ENCODE measurements at places on chromosomes 11 and 22.
A peak's percentile ranks its signal among the peaks of the same experiment; 100 is the strongest.

DNA sequence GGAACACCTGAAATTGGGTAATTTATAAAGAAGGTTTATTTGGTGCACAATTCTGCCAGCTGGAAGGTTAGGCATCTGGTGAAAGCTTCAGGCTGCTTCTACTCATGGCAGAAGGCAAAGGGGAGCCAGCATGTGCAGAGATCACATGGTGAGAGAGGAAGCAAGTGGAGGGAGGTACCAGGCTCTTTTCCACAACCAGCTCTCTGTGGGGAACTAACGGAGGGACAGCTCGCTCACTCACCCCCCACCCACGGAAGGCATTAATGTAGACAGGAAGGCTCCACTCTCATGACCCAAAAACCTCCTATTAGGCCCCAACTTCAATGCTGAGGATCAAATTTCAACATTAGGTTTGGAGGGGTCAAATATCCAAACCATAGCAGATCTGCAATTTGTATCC lies 75.6 kb upstream of the ARHGAP32 start:
- DNase-seq, result no peak

DNA sequence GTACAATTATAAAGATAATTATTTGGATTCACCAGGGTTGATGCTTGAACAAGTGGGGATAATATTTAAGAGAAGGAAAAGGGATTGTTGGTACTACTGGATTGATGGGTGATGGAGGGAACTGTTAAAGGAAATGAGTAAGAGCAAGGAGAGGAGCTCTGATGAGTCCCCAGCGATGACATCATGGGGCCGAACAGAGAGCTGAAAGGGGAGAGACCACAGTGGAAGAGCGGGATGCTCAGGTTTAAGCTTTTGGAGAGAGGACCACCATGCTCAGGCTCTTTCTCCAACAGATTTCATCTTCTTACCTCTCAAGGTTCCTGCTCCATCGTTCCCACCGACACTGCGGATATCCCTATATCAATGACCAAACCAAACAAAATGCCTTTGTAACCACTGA lies 568.7 kb downstream of the ETS1 start:
- DNase-seq, result no peak

GRCh38 chr11:102603091-102603490 lies 22.0 kb downstream of the MMP20 start:
- no peak for DNase-seq

GRCh38 chr11:102187416-102188151 lies 77.3 kb downstream of the YAP1 start:
- no peak for DNase-seq

DNA sequence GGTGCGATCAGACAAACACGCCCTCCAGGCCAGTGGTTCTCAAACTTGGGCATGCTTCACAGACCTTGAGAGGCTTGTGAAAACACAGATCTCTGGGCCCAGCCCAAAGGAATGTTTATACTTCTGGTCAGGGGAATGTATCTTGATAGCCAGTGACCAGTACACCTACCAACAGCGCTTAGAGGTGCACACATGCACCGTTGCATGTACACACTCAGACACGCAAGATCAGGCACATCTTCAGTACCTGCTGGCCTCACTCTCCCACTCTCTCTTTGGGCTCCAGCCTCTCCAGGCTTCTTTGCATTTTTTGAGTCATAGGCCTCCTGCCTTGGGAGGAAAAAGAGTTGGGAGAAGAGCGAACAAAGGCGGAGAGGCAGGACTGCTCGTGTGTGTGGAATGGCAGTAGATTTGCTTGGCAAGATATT lies 11.7 kb upstream of the FXYD6 start:
- DNase-seq, result no peak

GRCh38 chr22:42889304-42889703 lies 32.2 kb upstream of the ARFGAP3 start:
- DNase-seq, result no peak

DNA sequence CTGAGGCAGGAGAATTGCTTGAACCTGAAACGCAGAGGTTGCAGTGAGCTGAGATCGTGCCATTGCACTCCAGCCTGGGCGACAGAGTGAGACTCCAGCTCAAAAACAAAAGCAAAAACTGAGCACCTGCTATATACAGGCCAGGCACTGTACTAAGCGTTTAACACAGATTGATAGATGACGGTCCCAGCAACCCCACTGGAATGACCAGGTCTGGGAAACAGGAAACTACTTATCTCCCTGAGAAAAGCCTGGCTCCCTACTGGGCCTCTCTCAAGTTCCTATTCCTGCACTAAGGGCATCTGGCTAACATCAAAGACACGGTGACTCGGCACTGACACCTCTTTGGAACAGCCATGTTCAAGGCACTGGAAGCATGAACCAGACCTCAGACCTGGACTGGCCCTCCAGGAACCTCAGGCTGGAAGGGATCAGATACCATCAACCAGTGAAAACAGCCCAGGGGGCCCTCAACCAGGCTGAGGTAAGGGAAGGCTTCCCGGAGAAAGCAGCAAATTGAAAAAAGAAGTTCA lies 16.6 kb downstream of the ARAP1 start:
- DNase-seq, result no peak

GRCh38 chr22:50363166-50363802 lies 20.2 kb downstream of the PPP6R2 start:
- DNase-seq, result no peak

DNA sequence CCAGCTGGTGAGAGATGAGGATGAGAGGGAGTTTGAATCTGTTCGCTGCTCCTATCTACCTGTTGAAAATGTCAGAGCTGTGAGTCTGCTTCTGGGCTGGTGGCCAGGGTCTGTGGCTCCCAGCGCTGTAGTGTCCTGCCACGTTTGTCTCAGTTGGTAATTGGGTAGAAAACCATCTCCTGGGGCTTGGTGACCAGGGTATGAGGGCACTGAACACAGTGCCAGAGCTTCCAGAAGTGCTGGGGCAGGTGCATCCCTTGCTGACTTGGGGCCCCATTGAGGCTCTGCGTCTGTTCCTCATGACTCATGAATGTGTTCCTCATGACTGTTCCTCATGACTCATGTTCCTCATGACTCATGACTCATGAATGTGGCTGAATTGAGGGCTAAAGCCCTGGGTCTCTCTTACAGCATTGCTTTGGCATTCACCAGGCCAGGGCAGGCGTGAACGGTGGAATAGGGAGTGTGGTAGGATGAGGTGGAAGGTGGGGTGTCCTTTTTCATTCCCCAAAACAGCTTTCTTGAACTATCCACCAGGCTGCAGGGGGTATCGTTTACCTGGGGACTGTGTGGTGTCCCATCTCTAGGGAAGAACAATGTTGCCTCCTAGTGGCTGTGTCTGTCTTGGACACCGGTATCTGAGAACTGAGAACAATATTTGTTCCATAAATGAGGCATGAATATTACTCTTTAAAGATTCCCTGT lies 139.5 kb downstream of the COMMD9 start:
- DNase-seq, result no peak

GRCh38 chr11:100397401-100397800 lies 289.7 kb upstream of the ARHGAP42 start:
- no peak for DNase-seq

- no peak for DNase-seq
Measured at GRCh38 chr11:27721264-27722116, 21.2 kb upstream of the BDNF start.

DNA sequence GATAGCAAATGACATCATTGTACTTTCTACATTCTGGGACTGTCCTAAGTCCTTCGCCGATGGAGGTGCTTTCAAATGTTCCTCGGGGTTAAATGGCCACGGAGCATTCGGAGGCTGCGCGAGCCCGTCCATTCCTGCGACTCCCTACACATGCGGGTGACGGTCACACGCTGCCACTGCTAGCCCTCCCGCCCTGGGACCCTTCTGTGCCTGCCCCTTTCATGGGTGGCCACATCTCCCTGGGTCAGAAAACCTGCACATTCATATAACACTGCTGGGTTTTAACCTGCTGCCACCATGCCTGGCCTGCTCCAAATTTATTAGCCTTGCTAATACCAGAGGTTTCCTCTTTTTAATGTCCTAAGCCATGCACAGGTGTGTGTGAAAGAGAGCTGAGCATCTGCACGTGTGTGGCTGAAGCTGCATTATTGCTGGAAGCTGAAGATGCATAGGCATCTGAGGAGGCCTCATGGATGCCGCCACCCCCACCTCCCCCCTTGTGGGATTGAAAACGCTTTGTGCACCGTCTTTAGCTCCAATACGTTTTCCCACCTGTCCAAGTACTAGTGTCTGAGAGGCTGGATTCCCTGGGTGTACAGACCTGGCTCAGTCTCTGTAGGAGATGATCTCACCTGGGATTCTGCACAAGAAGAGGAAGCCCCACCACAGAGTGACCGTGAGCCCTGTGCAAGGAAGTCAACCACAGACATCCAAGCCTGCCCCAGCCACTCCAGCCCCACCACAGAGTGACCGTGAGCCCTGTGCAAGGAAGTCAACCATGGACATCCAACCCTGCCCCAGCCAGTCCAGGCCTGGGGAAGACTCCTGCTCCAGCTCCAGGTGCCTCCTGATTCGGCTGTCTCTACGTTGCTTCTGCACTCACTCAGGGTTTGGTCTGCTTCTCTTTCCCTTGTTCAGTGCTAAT lies 626.4 kb downstream of the BRD1 start:
- DNase-seq, result peak; percentile 2

DNA sequence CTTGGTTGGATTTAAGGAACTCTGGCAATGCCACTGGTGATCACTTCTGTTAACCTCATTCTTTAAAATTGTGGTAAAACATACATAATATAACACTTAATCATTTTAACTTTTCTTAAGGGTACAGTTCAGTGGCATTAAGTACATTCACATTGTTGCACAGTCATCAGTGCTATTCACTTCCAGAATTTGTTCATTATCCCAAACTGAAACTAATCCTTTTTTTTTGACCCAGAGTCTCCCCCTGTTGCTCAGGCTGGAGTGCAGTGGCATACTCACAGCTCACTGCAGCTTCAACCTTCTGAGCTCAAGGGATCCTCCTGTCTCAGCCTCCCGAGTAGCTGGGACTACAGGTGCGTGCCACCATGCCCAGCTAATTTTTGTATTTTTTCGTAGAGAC lies 10.6 kb downstream of the ELF5 start:
- no peak for DNase-seq

GRCh38 chr11:113593698-113594308 lies 112.3 kb downstream of the TMPRSS5 start:
- no peak for DNase-seq

DNA sequence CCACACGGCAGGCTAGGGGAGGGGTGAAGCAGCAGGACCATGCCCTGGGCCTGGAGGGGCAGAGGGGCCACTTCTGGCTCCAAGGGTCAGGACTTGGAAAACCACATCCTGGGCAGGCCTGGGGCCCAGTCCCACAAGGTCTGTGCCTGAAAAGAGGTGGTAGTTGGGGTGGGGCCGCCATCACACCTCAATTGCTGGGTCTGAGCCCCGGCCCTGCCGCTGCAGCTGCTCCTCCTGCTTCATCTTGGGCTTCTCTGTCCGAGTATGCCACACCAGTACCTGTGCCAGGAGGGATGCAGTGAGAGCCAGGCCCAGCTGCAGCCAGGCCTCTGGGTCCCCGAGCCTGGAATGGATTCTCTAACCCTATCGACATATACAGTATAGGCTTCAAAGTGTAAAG lies 2.5 kb downstream of the ROM1 start:
- no peak for DNase-seq

DNA sequence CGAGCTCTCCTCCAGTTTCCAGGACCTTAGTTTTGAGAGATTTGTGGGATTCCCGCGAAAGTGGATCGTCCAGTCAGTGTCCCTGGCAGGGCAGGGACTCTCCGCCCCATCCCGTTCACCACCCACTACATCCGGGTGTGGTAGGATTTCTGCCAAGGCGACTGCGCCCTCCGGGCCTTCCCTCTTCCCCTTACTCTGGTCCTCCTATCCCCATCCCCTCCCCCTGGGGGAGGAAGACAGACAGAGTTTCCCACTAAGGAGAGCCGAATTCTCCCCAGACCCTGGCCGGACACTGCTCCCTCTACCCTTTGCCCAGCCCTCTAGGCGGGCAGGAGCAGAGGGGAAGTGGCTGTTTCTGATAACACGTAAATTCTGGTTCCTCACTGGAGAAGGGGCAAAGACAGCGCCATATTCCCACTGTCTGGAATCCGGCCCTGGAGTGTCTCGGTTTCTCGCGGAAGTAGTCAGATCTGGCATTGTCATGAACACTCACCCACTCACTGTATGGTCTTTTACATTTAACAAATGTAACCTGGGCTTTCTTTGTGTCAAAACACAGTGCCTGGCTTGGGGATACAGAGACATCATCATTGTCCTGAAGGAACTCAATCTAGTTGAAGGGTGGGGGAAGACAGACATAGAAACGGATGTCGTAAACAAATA lies 1.1 kb upstream of the NECTIN1 start:
- DNase-seq, result no peak

DNA sequence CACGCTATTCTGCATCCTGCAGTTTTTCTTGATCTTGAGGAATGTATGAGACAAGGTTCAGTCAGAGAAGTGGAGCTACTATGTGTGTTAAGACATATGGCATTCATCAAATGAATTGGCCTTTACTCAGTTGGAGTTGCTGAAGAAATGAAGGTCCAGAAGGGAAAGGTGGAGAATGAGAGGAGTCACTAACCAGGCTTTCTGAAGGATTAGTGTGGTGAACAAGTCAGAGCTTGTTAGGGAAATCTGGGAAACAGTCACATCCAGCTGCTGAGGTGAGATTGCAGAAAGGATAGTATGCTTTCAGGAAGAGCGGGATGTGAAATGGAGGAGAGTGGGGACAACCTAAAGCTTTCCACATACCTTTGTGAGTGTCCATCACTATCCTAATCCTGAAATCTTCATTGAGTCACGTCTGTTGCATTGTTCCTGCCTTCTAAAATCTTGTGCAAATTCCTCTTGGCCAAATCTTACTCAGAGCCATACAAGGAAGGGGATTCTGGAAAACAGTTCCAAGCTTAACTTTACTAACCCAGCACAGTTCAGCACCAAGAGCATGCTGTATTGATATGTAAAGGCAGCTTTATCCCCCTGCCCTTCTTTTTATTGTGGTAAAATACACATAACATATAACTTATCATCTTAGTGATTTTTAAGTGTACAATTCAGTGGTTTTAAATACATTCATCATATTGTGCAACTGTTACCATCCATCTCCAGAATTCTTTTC lies 11.4 kb upstream of the PITPNB start:
- no peak for DNase-seq

GRCh38 chr11:100105255-100105981 lies 581.7 kb upstream of the ARHGAP42 start:
- no peak for DNase-seq

GRCh38 chr22:20424932-20425565 lies 12.6 kb downstream of the SCARF2 start:
- DNase-seq, result no peak

GRCh38 chr11:5129457-5129877 lies 8.7 kb downstream of the OR52A5 start:
- no peak for DNase-seq

DNA sequence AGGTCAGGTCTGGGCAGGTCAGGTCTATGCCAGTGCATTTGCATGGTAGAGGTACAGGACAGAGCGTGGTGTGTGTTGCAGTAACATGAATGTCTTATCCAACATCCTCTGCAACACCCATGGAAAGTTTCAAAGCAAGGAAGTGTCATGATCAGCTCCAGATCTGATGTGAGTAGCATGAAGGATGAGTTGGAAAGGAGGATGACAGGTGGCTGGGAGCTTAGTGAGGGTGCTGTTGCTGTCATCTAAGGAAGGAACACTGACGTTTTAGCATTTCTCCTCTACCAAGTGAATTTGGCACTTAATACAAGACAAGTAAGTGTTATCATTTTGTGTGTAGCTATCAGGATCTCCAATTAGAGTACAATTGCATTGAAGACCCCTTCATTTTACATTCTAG lies 65.1 kb downstream of the GRK3 start:
- DNase-seq, result no peak

- DNase-seq, result no peak
Measured at GRCh38 chr11:57484141-57484710, 23.9 kb downstream of the RTN4RL2 start.

GRCh38 chr11:10538924-10539323 lies 2.1 kb downstream of the RNF141 start:
- no peak for DNase-seq

- no peak for DNase-seq
Measured at GRCh38 chr11:12564012-12564411, 110.2 kb upstream of the TEAD1 start.
